Spleen (tissue), 13 donors: ENCODE measurements at places on chromosomes 1 and 21.

GRCh38 chr1:3226701-3227350 lies 157.8 kb downstream of the PRDM16 start:
- H3K36me3 ChIP-seq: no peaks in the 10 kb centered on the region
- H3K4me1 ChIP-seq: no peaks in the 10 kb centered on the region
- DNase-seq: no peak
- H3K27me3 ChIP-seq: no peaks in the 10 kb centered on the region
- no peak overlapping the region for H3K27ac ChIP-seq

- H3K4me1 ChIP-seq: no peaks in the 10 kb centered on the region
- H3K27me3 ChIP-seq: no peaks in the 10 kb centered on the region
- peak overlapping the region; percentile 17 for H3K27ac ChIP-seq
- no peaks in the 10 kb centered on the region for H3K36me3 ChIP-seq
Measured at GRCh38 chr1:193348769-193349535, 162.5 kb upstream of the B3GALT2 start.

GRCh38 chr1:208038303-208038702 lies 127.4 kb upstream of the CD34 start:
- H3K4me1 ChIP-seq: no peaks in the 10 kb centered on the region
- H3K27ac ChIP-seq: no peak overlapping the region
- no peak for DNase-seq
- no peak overlapping the region for H3K4me3 ChIP-seq
- H3K27me3 ChIP-seq: no peaks in the 10 kb centered on the region

DNA sequence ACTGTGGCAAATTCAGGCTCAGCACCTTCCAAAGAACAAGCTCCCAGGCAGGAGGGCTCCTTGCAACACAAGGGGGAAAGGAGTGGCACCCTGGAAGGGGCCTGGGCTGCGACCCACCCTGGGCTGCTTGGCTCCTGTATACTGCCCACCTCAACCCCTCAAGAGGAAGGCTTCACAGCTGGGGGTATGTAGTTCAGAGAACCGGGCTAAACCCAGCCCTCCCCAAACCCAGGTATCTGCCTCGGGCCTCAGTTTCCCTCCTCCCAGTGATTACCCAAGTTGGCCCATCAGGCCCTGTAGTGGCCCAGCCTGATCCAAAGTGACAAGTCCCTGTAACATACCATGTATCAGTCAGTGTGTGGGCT lies 7.5 kb downstream of the TENT5B start:
- DNase-seq: no peak
- peaks cover 37% of the 10 kb centered on the region for H3K4me1 ChIP-seq
- H3K27me3 ChIP-seq: no peaks in the 10 kb centered on the region
- no peak overlapping the region for H3K27ac ChIP-seq

DNA sequence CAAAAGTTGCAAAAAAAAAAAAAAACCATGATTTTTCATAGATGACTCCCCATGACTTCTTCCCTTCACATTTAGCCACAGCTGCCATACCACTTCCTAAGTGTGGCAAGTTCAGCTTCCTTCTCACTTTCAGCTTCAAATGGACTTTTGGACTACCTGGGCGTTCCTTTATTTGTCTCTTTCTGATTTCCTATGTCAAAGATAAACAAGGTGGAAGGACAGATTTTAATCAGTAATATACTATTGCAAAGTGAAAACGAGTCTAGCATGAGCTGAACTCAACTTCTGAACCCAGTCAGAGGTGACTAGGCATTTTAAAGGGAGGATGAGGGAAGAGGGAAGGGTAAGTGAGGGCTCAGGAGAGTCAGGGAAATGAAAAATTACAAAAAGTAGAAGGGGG lies 14.4 kb upstream of the SCCPDH start:
- H3K27me3 ChIP-seq: no peaks in the 10 kb centered on the region
- DNase-seq: no peak
- no peaks in the 10 kb centered on the region for H3K4me1 ChIP-seq
- peak overlapping the region; percentile 33 for H3K27ac ChIP-seq
- no peaks in the 10 kb centered on the region for H3K36me3 ChIP-seq

- H3K27ac ChIP-seq: no peak overlapping the region
- H3K27me3 ChIP-seq: no peaks in the 10 kb centered on the region
- no peak overlapping the region for H3K4me3 ChIP-seq
- no peak for DNase-seq
- peaks cover 7% of the 10 kb centered on the region for H3K36me3 ChIP-seq
Measured at GRCh38 chr1:61089741-61090140, 7.4 kb downstream of the NFIA start.

- H3K36me3 ChIP-seq: no peaks in the 10 kb centered on the region
- H3K27me3 ChIP-seq: no peaks in the 10 kb centered on the region
- H3K27ac ChIP-seq: no peak overlapping the region
- no peaks in the 10 kb centered on the region for H3K4me1 ChIP-seq
- no peak for DNase-seq
- H3K4me3 ChIP-seq: no peak overlapping the region
Measured at GRCh38 chr1:57163325-57163724, 197.5 kb upstream of the C8B start.

GRCh38 chr1:242813490-242814091 lies 289.1 kb upstream of the PLD5 start:
- no peak overlapping the region for H3K27ac ChIP-seq
- H3K36me3 ChIP-seq: no peaks in the 10 kb centered on the region
- H3K4me1 ChIP-seq: no peaks in the 10 kb centered on the region
- DNase-seq: no peak
- H3K27me3 ChIP-seq: no peaks in the 10 kb centered on the region
- no peak overlapping the region for H3K4me3 ChIP-seq

- no peaks in the 10 kb centered on the region for H3K36me3 ChIP-seq
- no peaks in the 10 kb centered on the region for H3K4me1 ChIP-seq
- no peaks in the 10 kb centered on the region for H3K27me3 ChIP-seq
- no peak overlapping the region for H3K4me3 ChIP-seq
- DNase-seq: peak; percentile 7
Measured at GRCh38 chr21:31489014-31489413, 145.0 kb upstream of the TIAM1 start.

DNA sequence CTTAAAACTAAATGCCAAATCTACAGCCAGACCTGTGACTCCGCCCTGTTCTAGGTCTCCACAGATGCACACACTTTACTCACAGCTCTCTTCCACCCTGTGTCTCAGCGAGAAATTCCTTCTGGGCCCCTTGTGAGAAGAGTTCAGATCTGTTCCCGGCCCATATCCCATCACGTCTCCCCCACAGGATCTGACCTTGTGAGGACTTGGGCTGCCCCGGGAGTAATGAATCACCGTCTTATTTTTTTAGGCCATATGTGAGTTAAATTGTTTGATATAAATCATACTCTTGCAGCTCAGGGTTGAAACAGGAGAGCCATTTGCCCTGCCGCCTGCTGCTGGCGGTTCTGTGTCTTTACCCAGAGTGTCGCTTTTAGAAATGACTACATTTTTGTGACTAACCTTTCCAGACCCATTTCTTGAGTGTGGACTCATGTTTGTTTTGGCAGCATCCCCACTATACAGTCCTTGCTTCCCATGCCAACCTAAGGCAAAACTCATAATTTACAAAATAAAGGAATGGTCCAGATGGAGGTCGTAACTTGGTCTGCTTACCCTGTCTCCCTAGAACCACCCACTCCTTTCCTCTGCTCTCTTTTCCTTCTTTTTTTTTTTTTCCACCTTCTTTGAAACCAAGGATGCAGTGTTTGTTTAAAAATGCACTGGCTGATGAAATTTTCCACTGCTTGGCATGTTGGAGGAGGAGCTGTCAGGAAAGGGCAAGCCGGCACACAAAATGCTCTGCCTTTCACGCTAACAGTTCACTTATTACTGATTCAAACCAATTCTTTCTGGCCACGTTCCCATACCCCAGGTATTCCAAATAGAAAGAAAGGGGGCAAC lies 98.0 kb upstream of the C1orf105 start:
- H3K4me1 ChIP-seq: no peaks in the 10 kb centered on the region
- H3K4me3 ChIP-seq: no peak overlapping the region
- H3K27me3 ChIP-seq: no peaks in the 10 kb centered on the region
- no peaks in the 10 kb centered on the region for H3K36me3 ChIP-seq
- H3K27ac ChIP-seq: no peak overlapping the region

DNA sequence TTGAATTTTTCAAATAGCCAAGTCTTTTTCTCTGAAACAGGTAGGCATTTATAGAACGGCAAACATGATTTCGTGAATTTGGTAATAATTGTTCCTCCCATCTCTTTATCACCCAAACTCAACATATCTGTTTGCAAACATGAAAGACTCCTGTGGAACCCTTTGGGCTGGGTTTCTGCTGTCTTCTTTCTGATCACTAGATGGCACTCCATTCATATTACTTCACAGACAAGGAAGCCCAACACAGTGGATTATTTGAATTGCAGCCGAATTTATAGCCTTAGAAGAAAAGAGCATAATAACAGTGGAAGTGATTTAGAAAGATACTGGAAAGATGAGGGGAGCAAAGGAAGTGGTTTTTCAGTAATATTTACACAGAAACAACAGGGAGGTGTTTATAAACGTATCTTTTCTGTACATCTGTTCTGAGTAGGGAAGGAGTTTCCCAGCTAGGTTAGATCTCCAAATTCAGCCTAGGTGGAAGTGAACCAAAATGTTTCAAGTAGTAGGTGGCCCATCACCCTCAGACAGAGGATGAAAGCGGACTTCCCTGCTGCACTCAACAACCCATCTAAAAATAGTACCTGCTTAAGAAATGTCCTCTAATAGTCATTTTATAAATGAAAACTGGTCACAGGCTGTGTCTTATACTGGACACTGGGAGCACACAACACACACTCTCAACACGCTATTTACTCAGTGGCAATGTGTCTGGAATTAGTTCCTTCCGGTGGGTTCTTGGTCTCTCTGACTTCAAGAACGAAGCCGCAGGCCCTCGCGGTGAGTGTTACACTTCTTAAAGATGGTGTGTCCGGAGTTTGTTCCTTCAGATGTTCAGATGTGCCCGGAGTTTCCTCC lies 67.6 kb downstream of the MAP3K21 start:
- DNase-seq: no peak
- H3K4me1 ChIP-seq: no peaks in the 10 kb centered on the region
- H3K4me3 ChIP-seq: no peak overlapping the region
- H3K27ac ChIP-seq: no peak overlapping the region

DNA sequence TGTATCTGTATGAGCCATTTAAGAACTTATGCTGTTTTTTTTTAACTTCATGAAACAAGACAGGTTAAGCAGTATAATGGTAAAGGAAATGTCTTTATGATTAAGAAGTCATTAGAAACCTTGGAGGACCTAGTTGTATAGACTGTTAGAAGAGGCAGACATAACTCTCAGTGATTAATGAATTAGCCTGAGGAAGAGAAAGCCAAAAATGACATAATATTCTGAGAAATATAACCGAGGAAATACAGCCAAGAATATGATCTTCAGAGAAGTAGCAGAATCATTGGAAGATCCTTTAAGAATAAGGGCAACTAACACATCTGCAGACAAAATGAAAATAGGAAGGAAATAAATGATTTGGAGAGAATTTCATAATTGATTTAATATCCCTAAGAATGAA lies 738.1 kb upstream of the NCAM2 start:
- H3K27me3 ChIP-seq: no peaks in the 10 kb centered on the region
- no peaks in the 10 kb centered on the region for H3K36me3 ChIP-seq
- H3K4me3 ChIP-seq: no peak overlapping the region
- no peak overlapping the region for H3K27ac ChIP-seq
- DNase-seq: no peak
